MV-4-11 (cell line): ENCODE measurements at places on chromosomes 2 and 18.

- DNase-seq: no peak
Measured at GRCh38 chr2:195049372-195050031, 607.5 kb upstream of the SLC39A10 start.

- no peak for DNase-seq
Measured at GRCh38 chr2:1947316-1947715, 203.0 kb upstream of the PXDN start.

- DNase-seq: no peak
Measured at GRCh38 chr2:207643892-207644291, 18.7 kb upstream of the METTL21A start.

DNA sequence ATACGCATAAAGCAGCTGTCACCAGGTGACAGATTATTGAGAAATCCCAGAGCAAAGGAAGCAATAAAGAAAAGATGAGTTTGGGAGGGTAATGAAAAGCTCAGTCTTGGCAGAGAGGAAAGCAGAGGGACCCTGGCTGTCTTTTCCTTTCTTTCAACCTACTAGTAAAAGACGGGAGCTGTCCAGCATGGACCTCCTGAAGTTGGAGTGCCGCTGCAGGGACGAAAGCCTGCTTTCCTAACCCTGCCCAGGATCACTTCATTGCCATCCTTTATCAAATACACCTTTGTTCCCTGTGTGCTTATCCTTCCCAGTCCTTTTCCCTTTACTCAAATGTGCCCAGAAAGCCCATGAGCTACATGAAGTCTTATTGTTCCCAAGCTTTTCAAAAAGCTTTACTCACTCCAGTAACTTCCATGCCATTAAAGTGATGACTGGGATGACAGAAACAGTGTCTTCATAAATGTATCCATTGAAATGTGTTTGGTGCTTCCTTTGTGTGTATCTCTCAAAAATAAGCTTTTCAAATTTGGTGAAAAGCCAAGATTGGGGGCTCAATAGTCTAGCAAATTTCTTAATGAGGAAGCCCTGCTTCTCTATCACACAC is 3.7 kb upstream of the SPR start:
- peak; percentile 13 for DNase-seq

DNA sequence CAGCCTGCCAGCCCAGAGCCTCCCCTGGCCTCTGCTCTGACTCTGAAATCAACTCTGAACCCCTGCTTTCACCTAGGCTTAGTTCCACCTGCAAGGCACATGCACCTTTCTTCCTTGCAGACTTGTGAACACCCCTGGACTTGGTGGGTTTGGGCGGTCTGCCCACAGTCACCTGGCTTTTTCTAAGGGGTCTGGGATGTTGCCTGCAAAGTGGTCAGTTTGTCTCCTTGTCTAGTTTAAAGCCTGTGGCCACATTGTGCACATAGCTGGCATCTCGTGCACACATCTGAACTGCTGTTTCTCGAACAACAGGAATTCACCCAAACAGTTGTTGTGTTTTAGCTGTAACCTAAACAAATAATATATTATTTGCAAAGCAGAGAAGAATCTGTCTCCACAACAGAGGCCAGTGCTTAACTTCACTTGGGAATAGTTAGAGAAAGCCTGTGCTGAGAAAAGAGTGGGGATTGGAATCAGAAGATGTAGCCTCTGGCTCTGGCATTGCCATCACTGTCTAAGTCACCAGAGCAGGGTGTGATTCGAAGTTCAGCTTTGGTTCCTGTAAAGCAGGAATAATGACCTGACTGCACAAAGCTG is 108.5 kb downstream of the TMEM18 start:
- DNase-seq: no peak

GRCh38 chr2:230166557-230167170 is 53.1 kb downstream of the SP110 start:
- no peak for DNase-seq

GRCh38 chr2:239321596-239322415 is 79.0 kb downstream of the HDAC4 start:
- peak; percentile 19 for DNase-seq

DNA sequence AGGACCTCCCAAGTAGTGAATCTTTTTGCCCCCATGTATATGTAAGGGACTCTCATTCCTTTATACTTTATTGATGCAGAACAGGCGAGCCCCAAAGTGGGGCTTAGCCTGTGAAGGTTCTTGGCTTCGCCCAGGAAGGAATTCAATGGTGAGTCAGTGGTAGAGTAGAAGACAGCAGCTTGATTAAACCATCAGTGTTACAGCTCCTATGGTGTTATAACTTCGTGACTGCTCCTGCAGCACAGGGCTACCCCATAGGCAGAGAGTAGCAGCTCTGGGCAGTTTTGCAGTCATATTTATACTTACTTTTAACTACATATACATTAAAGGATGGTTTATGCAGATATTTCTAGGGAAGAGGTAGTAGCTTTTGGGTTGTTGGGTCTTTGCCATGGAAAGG is 11.0 kb downstream of the FAM171B start:
- no peak for DNase-seq

DNA sequence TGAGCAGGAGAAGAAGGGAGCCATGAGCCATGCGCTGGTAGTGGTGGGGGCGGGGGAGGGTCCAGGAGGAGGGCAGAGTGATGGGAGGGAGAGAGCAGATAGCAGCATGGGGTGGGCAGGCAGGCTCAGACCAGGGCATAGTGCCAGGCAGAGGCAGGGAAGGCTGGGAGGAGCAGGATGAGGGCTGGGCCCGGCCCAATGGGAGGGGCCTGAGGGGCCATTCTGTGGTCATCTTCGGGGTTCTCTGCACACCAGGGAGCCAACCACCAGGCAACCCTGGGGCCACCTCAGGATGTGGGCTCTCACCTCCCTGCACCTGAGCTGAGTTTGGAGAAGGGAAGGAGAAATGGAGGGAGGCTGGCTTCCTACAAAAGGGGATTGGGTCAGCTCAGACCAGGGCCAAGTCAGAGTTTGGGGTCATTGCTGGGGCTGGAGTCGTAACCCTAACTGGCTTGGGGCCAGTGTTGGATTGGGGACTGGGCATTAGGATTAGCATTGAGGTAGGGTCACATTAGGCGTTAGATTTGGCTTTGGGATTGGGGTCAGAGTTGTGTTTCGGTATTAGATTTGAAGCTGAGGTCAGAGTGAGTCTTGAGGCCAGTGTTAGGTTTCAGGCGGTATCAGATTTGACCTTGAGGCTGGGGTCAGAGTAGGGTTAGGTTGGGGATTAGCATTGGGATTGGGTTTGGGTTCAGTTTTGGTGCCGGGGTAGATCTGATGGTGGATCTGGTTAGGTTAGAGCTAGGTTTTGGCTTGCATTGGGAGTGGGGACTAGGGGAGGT is 11.2 kb downstream of the VIL1 start:
- no peak for DNase-seq

DNA sequence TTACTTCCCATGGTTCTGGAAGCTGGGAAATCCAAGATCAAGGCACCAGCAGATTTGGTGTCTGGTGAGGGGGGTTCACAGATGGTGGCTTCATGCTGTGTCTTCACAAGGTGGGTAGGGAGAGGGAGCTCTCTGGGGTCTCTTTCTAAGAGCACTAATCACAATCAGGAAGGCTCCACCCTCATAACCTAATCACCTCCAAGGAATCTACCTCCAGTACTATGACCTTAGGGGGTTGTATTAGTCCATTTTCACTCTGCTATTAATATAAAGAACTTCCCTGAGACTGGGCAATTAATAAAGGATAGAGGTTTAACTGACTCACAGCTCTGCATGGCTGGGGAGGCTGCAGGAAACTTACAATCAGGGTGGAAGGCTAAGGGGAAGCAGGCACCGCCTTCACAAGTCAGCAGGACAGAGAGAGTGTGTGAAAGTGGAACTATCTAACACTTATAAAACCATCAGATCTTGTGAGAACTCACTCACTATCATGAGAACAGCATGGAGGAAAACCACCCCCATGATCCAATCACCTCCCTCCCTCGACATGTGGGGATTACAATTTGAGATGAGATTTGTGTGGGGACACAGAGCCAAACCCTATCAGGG is 17.6 kb downstream of the TBC1D8 start:
- DNase-seq: peak; percentile 54

- no peak for DNase-seq
Measured at GRCh38 chr2:198657512-198658121, 800.1 kb downstream of the SATB2 start.

DNA sequence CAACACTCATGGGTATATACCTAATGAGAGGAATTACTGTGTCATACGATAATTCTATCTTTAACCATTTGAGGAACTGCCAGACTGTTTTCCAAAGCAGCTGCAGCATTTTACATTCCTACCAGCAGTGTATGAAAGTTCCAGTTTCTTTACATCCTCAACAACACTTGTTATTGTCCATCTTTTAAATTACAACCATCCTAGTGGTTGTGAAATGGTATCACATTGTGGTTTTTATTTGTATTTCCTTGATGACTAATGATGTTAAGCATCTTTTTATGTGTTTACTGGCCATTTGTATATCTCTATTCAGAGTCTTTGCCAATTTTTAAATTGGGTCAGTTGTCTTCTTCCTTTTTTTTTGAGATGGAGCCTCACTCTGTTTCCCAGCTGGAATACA is 4.0 kb upstream of the CKAP2L start:
- DNase-seq: peak; percentile 15

GRCh38 chr2:209348433-209348832 is 75.4 kb upstream of the MAP2 start:
- no peak for DNase-seq

GRCh38 chr2:112096098-112096497 is 41.0 kb downstream of the TMEM87B start:
- no peak for DNase-seq

DNA sequence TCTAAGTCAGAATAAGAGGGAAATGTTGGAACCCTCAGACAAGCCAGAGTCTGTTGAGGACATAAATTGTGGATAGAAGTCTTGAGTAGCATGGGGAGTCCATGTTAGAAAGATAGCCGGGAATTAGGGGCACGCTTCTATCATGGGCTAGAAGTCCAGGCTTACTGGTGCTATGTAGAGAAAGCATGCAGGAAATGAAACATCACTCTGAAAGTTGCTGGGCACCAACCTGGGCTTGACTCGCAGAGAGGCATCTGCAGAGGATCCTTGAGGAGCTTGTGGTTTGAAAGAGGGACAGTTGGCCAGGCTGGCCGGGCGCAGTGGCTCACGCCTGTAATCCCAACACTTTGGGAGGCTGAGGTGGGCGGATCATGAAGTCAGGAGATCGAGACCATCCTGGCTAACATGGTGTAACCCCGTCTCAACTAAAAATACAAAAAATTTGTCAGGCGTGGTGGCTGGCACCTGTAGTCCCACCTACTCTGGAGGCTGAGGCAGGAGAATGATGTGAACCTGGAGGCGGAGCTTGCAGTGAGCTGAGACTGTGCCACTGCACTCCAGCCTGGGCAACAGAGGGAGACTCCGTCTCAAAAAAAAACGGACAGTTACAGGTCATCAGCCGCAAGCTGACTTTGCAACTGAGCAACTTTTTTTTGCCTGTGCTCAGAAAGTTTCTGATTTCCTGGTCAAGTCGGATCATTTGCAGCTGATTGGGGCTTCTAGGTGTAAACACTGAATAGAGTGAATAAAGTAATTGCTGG is 24.9 kb downstream of the CERS6 start:
- DNase-seq: no peak

DNA sequence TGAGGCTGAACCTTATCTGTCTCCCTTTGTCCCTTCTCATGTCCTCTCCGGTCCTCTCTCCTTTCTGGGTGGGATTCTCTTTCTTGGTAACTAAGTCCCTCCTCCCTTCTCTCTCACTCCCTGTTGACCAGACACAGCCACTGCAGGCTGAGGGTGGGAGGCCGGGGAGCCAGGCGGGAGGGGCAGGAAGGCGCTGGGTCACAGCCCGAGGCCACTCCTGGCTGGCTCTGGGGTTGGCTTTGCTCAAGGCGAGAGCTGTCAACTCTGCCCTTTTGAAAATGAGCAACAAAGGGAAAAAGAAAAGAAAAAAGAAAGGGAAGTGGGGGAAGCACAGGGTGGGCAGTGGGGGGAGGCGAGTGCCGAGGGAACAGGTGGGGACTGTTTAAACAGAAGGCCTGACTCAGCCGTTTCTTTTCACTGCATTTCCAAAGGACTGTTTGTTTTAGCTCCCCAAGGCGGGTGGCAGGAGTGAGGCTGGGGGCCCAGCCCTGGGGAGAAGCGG is 70.5 kb upstream of the IGFBP5 start:
- no peak for DNase-seq

- DNase-seq: no peak
Measured at GRCh38 chr18:54830866-54831265, 2.6 kb downstream of the RAB27B start.

GRCh38 chr18:78727877-78728783 is 251.5 kb upstream of the SALL3 start:
- no peak for DNase-seq

DNA sequence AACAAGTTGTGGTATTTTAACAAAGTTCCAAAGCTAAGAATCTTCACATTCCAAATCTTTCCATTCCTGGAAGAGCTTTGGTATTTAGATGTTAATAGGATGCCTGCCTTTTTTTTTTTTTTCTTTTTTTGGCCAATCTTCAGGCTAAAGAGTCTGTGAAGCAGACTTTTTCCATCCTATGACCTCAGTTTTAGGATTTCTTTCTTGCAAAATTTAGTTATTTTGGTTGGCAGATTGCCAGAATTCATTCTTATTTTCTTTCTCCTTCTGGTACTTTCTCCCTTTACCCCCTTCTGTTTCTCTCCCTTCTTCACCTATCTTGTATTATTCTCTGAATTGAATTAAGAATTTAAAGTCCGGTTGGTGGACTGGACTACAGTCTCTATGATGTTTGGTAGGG is 217.8 kb upstream of the REV1 start:
- no peak for DNase-seq

- DNase-seq: no peak
Measured at GRCh38 chr2:146820672-146821071, 1024.2 kb upstream of the ACVR2A start.

DNA sequence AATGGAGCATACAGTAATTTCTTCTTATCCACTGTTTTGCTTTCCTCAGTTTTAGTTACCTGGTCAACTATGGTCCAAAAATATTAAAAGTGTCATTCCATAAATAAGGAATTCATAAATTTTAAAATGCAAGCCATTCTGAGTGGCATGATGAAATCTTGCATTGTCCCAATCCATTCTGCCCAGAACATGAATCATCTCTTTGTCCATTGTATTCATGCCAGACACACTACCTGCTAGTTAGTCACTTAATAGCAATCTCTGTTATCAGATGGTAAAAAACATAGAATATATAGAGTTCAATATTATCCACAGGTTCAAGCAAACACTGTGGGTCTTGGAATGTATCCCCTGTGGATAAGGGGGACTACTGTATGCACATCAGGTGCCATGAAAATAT is 872.2 kb upstream of the NXPH2 start:
- no peak for DNase-seq

- no peak for DNase-seq
Measured at GRCh38 chr2:152548111-152548875, 169.0 kb downstream of the PRPF40A start.

GRCh38 chr2:44155666-44156446 is 12.8 kb upstream of the PPM1B start:
- no peak for DNase-seq

GRCh38 chr2:236813766-236814165 is 244.1 kb downstream of the ACKR3 start:
- no peak for DNase-seq

GRCh38 chr2:20076757-20077156 is 25.3 kb upstream of the LAPTM4A start:
- no peak for DNase-seq
